ENCODE measurements at places on chromosomes 3 and 15. TPM values are rescaled to one million over a fixed set of nuclear protein-coding genes. Genes with fewer than 3 reads are reported as not detected.

SKOR1 gene
- not detected for polyA plus RNA-seq

ONECUT1 gene
- polyA plus RNA-seq = not detected

HYAL1 gene
- 50.1 TPM for polyA plus RNA-seq

RFTN1 gene
- polyA plus RNA-seq = 15.6 TPM

ZNF502 gene
- 4.1 TPM for polyA plus RNA-seq
